RCC 7860 (cell line): ENCODE measurements at places on chromosomes 16 and 17.

DNA sequence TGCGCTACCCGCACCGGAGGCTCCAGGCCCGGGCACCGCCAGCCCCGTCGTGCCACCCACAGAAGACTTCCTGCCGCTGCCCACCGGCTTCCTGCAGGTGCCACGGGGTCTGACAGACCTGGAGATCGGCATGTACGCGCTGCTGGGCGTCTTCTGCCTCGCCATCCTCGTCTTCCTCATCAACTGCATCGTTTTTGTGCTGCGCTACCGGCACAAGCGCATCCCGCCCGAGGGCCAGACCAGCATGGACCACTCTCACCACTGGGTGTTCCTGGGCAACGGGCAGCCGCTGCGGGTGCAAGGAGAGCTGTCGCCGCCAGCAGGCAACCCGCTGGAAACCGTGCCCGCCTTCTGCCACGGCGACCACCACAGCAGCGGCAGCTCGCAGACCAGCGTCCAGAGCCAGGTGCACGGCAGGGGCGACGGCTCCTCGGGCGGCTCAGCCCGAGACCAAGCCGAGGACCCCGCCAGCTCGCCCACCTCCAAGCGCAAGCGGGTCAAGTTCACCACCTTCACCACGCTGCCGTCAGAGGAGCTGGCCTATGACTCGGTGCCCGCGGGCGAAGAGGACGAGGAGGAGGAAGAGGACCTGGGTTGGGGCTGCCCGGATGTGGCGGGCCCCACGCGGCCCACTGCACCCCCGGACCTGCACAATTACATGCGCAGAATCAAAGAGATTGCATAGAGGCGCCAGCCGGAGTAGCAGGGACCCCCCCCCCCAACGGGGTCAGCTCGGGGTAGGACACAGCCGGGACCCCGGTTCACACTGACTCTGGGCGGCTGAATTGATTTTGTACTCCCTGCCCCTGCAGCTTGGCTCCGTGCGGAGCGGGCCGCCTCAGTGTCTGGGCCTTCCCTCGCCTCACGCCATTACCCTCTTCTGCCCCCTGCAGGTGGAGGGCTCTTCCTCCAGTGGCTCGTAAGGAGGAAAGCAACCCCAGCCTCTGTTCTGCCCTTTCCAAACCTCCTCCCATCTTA, 58.5 kb downstream of the TMEM132E start:
- peak; percentile 9 for DNase-seq

DNA sequence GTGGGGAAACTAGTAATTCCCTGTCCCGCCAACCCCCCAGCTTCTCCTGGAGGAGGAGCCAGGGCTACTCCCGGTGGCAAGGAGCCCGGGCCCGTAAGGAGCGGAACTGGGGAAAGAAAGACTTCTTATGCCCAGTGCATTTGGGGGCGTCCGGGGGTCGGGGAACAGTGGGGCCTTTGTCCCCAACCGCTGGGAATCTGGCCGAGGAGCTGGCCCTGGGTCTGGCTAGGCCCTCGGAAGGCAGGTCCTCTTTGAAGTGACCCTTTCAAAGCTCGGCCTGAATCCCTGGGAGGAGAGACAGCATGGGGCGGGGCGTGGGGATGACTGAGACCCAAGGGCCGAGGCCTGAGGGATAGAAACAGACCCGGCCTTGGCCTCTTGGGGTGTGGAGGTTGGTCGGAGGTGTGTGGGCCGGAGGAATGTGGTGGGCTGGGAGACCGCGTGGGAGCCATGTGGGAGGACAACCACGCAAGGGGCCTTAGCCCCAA, 6.0 kb downstream of the ARHGAP23 start:
- DNase-seq, result no peak

DNA sequence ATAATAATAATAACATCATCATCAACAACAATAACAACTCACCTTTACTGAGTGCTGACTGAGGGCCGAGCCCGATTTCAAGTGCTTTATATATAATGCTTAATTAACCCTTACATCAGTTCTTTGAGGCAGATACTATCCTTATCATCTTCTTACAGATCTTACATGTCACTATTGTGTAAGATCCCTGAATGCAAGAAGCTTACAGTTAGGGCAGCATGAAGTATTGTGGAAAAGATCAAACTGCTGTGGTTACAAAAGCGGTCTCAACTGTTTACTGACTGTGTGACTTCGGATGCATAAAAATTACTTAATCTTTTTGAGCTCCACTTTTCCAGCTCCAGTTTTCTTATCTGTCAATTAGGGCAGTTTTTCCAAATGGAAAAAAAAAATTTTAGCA, 3.3 kb downstream of the VAT1 start:
- DNase-seq, result no peak

GRCh38 chr16:84308120-84308519, 13.4 kb downstream of the WFDC1 start:
- DNase-seq, result no peak

DNA sequence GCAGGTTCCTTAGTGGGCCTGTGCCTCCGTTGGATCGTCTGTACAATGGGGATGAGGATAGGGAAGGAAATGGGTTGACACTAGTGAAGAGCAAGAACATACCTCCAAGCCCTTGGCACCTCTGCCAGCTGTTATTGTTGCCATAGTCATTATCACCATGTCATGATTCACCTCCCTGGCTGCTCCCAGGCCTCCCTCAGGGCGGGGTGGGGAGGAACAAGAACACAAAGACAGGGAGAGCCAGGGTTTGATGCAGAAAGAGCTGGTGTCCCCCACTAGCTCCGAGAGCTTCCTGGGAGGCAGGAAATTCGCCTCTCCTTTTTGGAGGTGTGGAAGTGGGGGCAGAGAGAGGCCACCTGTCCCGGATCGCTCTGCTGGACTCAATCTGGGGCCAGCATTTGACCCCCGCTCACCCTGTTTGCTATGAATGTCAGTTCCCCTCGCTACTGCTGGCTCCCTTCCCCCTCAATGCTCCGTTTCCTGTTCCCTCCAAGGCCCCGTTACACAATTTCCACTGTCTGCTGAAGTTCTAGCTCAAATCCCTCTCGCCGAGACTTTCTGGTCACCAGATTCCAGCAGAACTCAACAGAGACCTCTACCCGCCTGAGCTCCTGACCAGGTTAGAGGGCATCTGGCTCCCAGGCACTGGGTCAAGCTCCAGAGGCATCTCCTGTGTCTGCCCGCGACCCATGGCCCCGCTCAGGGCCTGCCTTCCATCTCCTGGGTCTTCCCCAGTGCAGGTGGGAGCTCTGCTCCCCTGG, 9.1 kb downstream of the TIMP2 start:
- DNase-seq, result peak; percentile 42

- peak; percentile 95 for DNase-seq
Measured at GRCh38 chr17:13541032-13541480, 60.7 kb downstream of the HS3ST3A1 start.

DNA sequence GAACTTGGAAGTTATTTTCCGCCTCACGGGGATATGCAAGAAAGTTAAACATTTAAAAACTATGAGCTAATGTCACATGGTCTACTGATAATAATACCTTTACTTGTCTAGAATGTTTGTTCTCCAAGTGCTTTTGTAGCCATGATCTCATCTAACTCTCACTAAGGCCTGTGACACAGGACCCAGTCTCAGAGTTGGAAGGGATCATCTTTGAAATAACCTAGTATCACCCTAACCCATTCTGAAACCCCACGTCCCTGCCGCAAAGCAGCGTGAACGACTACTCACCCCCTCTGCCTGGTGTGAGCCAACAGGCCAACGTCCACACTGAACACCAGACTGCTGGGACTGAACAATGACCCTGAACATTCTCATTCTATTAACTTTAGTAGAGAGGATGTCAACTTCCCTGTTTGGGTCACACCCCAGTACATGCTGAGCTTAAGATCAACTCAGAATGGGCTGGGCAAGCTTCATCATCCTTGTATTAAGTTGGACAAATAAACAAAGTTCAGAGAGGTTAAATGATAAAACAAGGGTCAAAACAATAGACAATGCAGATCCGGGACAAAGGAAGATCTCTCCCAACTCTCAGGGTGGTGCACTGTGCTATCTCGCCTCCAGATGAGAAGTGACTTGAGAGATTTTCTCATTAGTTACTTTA, 54.8 kb upstream of the BCAR1 start:
- DNase-seq, result peak; percentile 62

- no peak for DNase-seq
Measured at GRCh38 chr16:25897702-25898101, 205.9 kb downstream of the HS3ST4 start.

- peak; percentile 14 for DNase-seq
Measured at GRCh38 chr16:85428168-85428898, 184.8 kb upstream of the GSE1 start.

DNA sequence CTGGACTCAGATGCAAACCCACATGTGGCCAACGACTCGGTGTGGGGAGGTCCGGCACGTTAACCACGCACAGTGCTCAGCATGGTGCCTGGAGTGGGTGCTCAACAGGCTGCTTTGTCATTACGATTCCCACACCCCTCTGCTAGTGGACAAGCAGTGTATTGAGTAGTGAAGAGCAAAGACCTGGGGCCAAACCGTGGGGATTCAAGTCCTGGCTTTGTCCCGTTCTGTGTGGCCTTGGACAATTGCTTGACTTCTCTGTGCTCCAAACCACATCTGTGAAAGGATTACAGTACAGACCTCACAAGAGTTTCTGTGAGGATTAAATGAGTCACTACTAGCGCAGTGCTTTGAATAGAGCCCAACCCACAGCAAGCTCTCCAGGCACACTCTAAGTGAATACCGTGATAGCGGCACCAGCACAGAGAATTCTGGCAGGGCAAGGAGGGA, 33.8 kb downstream of the TRPV2 start:
- no peak for DNase-seq

DNA sequence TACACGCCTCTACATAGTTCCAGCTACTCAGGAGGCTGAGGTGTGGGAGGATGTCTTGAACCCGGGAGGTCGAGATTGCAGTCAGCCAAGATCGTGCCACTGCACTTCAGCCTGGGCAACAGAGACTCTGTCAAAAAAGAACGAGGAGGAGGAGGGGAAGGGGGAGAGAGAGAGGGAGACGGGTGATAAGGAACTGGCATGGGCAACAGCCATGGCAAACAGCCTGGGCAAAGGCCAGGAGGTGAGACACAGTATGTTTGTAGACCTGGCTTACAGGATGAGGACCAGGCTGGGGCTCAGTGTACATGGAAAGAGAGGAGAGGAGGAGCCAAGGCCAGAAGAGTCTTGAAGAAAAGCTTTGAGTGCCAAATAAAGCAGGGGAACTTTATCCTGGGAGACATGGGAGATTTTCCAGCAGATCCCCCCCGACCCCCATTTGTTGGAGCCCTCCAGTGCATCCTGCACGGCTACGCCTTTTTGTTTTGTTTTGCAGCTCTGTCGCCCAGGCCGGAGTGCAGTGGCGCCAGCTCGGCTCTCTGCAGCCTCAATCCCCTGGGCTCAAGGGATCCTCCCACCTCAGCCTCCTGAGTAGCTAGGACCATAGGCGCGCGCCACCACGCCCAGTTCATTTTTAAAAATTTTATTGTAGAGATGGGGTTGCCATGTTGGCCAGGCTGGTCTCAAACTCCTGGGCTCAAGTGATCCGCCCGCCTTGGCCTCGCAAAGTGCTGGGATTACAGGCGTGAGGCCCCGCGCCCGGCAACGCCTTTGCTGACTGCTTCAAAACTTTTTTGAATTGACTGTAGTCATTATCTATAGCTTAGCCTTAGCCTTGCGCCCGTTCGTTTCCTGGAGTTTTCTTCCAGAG, 1.3 kb upstream of the ALKBH5 start:
- no peak for DNase-seq

- peak; percentile 88 for DNase-seq
Measured at GRCh38 chr16:28181515-28181914, 30.2 kb downstream of the XPO6 start.

- DNase-seq, result no peak
Measured at GRCh38 chr17:80451104-80451775, 25.2 kb downstream of the NPTX1 start.

DNA sequence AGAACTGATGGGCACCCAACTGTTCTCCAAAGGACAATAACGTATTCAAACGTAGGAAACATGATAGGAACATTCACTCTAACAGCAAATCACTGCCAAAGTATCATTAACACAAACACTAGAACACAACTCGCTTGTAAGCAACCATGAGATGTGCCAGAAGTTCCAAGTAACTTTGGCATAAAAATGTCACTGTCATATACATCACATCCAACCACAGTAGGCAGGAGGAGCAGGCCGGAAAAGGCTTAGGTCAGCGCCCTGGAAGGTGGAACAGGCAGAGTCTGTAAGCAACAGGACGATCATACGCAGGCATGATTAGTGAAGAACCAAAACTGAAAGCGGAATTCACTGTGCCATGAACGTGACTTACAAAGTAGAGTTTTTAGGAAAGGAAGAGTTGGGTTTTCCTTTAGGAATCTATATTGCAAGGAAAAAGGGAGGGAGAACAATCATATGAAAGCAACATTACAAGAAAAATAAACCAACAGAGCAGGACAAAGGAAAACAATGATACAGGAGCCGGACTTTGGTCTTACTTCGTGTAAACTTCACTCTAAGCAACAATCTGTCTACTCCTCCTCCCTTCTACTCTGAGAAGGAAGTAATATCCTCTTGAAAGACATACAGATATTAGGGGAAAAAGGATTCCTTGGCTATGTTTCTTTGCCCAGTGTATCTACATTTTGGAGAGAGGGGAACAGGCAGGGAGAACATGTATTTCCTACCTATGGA, 52.3 kb downstream of the YWHAE start:
- no peak for DNase-seq

GRCh38 chr17:76547183-76547641, 7.4 kb downstream of the PRCD start:
- peak; percentile 72 for DNase-seq

DNA sequence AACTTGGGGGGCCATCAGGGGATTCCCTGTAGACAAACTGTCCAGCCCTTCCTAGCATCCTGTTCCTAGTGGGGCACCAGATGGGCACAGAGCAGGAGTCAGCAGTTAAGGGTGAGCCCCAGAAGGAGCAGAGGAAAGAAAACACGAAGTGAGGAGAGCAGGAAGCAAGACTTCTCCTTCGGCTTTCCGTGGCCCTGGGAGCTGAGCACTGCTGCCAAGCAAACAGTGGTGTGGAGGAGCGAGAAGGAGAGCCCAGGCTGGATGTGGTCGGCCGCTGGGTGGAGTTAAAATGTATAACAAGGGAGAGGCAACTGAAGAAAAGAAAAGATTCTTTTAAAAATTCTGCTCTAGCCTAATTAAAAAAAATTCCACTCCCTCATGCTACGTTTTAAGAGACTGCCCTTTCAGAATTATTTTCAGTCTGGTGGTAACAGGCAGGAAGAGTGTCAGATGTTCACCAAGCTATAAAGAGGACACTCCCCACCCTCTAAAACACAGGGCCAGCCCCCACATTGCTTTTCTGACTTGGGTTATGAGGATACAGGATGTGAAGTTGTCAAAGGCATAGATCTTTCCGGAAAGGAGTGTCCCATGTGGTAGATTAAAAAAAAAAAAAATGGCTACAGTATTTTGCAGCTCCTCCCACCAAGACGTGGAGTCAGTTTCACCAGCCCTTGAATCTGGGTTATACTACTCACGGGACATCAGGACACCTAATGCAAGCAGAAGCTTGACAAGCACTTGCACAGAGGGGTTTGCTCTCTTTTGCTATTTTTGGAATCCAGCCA, 74.9 kb upstream of the ZFHX3 start:
- DNase-seq, result no peak

- DNase-seq, result no peak
Measured at GRCh38 chr17:41054025-41054424, 1.0 kb downstream of the KRTAP2-2 start.

DNA sequence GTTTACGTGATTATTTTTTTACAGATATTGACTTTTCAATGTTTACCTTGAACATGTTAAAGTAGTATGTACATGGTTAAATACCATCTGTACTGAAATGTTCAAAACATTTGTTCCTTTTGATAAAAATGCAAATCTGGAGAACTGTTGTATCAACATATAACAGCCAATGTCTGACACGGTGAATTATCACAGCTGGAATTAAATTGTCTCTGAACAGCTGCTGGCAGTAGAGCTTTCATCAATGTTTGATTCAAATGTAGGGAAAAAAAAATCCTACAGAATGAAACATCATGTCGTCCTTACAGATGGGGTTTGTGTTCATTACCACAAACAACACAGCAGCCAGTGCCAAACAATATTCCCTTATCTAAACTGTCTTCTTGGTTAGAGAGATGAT, 79.9 kb downstream of the TOX3 start:
- DNase-seq, result no peak
